ENCODE measurements at places on chromosomes 11 and 22.

DNA sequence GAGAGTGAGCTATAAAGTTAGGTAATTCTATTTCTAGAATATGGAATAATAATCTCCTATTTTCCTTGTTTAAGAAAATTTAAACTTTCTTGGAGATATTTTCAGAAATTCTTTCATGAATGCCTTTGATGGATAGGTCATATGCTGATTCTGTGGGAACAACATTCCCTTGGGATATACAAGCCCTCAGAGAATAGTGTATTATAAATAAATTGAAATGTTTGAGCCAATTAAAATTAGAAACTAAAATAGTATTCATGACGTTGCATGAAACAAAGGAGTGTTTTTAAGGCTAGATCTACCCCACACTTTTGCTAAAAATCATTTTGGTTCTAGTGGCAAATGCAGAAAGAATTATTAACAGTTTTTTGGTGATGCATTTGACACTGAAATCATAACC is 269.3 kb upstream of the ANO3 start:
- peak; percentile 1 for DNase-seq

DNA sequence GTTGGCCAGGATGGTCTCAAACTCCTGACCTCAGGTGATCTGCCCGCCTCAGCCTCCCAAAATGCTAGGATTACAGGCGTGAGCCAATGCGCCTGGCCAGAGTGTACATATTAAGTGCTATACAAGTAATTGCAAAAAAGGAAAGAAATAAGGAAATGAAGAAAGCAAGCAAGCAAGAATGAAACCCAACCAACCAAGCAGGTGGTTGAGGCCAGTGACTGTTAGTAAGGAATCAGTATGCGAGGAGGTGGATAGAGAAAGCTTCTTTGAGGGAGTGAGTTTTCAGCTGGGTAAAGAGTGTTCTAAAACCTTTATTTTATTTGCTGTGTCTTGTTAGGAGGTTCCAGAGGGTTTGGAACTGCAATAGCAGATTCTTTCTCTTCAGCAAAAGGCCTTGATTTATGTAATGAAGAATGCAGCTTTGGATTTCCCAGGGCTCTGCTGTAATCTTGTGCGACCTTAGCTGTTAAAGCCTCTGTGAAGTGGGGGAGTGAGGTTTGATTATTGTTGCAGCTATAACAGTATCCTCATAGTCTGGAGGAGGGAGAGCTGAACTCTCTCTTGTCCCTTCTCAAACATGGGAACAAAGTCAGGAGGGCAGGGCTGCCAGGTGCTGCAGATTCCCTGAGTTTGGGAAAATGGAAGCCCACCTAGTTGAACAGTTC is 5.7 kb downstream of the AMPD3 start:
- no peak for DNase-seq

DNA sequence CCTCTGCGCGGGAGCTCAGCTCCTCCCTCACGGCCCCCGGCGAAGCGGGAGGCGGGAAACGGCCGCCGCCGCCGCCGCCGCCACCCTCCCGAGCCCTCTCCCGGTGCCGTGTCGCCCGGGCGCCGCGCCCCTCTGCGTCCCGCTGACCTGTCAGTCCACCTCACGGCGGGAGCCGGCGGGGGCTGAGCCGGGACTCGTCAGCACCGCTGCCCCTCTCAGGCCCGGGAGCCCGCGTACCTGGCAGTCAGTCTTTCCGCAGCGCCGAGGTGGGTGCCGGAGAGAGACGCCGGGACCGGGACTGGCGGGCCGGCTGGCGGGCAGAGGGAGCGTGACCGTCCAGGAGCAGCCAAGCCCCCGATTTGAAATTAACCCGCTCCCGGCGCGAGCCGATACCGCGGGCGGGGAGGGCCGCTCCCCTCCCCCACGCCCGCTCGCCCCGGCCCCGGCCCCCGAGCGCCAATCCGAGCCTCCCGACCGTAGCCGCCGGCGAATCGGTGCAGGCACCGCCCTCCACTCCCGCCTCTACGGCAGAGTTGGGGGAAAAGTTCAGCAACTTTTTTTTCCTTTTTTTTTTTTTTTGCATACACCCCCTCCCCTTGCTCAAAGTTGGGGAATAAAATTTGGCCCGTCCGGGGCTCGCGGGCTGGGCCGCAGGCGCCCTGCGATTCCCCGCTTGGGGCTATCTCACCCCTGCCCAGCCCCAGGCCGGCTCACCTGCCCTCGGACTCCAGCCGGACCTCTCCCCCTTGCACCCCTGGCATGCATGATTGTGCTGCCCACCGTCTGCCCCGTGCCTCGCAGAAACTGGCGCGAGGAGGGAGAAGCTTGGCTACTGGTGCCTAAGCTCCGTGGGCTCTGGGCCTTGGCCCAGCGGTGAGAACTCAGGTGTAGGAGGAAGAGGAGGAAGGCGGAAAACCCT is 774 bp upstream of the E2F8 start:
- no peak for DNase-seq

DNA sequence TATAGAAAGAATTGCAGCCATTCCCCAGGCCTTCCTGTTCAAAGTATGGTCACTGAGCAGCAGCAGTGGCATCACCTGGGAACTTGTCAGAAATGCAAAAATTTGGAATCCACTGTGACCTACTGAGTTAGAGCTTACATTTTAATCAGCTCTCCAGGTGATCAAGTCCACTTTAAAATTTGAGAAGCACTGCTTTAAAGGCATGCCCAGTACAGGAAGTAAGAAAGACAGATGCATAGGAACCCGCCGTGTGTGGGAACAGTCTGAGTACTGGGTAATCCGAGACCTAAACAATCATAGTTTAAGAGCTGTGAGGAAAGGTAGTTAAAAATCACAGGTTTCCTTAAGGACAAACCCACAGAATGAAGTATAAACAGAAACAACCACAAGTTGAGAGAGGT is 462.4 kb downstream of the RAB38 start:
- DNase-seq = no peak

DNA sequence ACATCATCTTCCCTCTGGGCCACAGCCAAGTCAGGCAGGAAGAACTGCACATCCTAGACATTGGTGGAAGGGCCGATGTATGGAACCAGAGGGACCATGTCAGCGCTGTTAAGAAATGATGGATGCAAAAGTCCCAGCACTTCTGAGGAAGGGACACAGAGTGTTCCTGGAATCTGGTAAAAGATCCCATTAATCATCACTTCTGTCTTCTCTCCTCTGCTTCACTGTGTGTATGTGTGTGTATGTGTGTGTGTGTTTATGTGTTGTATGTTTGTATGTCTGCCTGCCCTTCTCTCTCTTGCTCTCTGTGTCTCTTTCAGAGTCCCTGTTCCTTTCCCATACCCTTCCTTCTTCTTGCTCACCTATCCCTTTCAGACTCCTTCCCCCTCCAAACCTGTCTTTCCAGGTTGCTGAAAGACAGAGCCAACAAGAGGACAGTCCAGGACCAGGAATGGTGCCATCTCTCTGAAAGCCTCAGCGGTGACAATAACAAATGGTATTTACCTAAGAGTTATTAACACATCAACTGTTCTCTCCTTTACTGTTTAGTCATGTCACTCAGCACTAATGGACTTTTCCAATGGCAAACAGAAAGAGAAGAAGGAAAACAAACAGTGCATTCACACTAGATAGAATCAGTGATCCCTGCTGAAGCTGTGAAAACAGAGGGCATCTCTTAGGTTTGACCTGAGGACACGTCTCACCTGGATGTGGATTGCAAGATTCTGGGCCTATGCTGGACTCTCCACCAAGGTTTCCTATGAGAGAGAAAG is 47.1 kb downstream of the EHF start:
- no peak for DNase-seq

All from AG10803 (cell line).